ENCODE measurements at places on chromosomes 4 and X.

GRCh38 chr4:14767142-14767541 lies 235.1 kb upstream of the CPEB2 start:
- DNase-seq: peak; percentile 30

GRCh38 chr4:165563851-165564250 lies 185.0 kb downstream of the CPE start:
- no peak for DNase-seq

DNA sequence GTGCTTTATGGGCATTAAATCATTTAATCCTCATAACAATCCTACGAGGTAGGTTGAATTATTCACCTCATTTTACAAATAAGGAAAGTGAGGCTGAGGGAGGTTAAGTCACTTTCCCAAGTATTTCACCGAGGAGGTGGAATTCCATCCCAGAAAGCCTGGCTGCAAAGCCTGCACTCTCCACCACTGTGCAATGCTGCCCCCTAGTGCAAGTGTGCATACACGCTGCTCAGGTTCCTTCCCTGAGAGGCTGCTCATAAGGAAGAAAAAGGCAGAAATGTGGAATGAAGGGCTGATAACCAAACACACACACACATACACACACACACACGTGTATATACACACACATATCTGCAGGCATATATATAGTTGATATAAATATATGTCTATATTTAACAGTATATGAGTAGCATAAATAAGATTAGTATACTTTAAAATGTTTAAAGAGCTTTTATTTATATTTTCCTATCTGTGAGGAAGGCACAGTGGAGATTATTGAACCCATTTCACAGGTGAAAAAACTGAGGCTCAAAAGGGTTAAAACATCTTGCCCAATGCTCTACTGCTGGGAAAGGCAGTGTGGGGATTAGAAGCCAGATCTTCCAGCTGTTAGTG lies 714.5 kb upstream of the TENM3 start:
- DNase-seq: peak; percentile 73

- no peak for DNase-seq
Observed at GRCh38 chr4:140662082-140662869, 93.5 kb upstream of the UCP1 start.

DNA sequence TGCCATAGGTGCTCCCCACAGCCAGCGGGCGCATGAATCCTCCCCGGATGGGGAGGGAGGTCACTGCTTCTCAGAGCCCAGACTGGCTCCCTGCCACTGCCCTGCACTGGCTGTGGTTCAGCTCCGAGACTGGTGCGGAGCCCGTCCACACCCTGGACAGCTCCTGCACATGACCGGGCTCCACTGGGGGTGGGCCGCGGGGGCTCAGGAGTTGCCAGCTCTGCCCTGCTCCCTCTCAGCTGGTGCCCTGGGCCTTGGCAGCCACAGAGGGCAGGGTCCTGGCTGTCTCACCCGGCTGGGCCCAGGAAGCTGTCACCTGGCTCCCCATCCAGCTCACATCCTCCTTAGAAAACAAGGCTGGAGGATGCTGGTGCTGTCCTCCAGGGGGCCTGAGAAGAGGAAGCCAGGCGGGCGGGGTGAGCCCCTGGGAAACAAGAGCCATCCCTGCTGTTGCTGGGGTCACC lies 64.9 kb upstream of the ADRA2C start:
- DNase-seq: no peak

GRCh38 chrX:113058634-113059033 lies 218.0 kb upstream of the AMOT start:
- DNase-seq: no peak

GRCh38 chr4:78057600-78058550 lies 752 bp downstream of the FRAS1 start:
- DNase-seq: peak; percentile 72

DNA sequence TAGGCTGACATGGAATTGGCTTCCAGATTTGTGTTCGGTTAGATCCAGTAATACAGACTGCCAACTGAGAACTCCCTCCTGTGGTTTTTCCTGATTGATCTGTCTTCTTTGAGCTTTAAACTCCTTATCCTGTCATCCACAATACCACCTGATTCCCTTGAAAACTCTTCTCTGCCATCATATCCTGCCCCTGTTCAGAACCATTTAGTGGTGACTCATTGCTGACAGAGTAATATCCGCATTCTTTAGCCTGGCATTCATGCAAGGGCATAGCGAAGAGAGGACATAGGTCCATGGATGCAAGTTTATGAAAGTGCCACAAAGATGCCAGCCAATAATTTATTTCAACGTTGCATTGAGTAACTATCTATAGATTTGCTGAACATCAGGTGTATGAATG lies 76.6 kb downstream of the ITIH6 start:
- no peak for DNase-seq

GRCh38 chr4:165355900-165356300 lies 22.9 kb upstream of the CPE start:
- DNase-seq: peak; percentile 44
